ENCODE measurements at places on chromosomes 2 and 18.

DNA sequence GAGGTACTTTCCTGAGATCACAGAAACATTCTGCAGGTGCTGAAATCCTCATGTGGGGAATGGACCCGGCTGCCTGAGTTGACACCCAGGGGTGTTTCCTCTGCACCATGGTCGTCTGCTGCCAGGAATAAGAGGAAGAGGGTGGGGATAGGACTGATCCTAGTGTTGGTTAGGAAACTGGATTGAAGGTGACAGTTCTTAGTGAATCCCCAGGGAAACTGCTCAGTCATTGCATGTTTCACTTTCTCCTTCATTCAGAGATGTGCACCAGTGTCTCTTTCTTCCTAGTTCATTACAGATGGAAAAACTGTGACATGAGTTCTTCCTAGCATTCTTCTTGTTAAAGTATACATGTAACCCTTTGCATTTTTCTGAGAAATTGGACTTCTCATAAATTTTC, 294.3 kb downstream of the PTGR3 start:
- DNase-seq: no peak

GRCh38 chr18:39681061-39681460, 2115.5 kb upstream of the CELF4 start:
- no peak for DNase-seq

- no peak for DNase-seq
Observed at GRCh38 chr2:220393711-220394110, 766.3 kb downstream of the SLC4A3 start.

GRCh38 chr2:66057844-66058243, 377.1 kb upstream of the MEIS1 start:
- DNase-seq: no peak

- DNase-seq: no peak
Observed at GRCh38 chr2:10305254-10305635, 2.5 kb downstream of the HPCAL1 start.

DNA sequence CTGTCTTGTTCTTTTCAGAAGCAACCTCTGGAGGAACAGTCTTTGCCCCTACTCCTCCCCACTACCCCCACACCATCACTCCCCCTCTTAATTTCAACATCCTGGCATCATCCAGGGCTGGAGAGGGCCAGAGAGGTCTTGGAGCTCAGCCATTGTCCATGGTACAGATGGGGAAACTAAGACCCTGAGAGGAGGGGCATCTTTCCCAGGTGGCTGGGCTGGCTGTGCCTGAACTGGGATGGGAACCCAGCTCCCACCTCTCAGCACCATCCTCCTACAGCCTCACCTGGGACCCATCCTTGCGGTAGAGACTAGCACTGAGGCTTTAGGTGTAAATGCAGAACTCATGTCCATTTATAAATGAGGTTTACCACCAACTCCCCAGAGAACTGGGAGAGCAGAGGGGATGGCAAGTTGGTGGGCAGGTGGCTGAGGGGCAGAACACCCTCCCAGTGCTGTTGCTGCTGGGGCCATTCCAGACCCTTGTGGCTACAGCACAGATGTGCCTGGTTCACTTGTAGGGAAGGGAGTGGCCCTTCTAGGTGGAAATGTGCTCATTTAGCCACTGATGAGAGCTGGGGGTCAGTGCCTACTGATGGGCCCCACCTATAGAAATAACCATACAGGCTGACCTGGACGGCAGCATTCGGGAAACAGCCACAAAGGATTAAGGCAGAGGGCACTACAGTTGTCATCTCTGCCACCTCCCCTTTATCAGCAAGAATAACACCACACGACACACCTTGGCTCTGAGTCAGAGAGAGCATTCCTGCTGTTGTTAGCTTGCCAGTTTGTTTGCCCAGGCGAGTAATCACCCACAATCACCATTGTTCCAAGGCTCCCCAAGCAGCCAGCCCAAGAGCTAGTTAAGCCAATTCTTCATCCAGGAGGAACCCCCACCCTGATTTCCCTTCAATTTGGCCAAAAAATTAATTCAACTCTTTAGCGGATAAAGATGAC, 2.1 kb downstream of the MLPH start:
- no peak for DNase-seq

DNA sequence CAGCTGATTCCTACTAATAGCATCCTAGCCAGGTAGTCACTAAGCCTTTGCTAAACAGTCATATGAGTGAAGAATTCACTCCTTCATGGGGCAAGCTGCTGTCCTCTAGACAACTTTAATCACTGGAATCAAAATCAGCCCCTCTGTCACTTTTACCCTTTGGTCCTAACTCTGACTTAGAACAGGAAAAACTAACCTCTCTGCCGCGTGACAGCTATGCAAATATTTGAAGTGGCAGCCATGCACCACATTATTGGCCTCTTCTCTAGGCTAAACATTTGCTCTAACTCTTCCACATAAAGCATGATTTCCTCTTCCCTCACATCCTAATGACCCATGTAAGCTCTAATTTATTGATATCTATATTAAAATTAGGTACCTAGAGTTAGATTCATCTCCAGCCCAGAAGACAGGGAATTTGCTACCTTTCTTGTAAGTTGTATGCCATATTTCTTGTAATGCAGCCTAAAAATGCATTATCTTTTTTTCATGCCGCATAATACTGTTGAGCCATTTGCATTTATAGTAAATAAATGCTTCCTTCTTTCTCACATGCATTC, 12.8 kb upstream of the ONECUT2 start:
- DNase-seq: no peak

DNA sequence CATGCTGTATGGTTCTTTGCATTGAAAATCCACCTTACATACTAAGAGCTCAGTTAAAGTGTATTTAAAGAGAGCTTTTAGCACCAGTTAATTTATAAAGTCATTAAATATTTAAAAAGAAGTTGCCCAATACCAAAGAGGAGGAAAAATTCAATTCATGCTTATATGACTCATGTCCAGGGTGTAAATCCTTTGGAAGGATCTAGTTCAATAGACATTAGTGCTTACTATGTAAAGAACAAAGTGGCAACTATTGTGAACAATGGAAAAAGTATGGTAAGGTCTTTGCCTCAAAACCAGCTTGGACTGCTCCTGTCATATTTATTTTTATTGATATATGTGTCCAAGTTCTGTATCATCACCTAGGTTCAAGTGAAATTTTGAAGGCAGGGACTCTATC, 90.5 kb downstream of the SCN9A start:
- DNase-seq: no peak

DNA sequence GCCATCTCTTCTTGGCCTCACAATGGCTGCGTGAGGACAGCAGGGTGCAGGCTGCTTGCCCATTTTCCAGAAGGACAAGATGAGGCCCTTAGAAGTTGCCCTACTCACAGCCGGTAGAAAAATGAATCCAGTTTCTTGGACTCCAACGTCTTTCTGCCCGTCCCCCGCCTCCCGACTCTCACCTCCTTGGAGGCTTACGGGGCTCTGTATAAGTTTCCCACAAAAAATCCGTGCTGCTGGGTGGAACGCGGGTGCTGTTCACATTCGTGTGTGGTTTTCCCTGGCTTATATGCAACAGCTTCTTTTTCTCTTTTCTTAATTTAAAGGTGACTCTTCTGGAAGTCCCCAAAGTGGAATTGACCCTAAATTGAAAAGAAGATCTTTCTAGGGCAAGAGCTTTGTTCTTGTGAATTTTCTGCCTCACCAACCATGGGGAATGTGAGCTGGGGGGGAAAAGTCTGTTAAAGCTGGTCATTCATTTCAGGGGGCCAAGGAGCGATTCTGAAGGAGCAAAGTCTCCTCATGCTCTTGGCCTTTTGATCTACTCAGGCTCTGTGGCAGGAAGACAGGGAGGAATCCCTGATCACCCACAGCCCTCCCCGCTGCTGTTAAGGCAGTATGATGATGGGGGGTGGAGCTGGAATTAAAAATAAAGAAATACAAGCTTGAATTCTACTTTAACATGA, 51.3 kb downstream of the DDX1 start:
- DNase-seq: no peak

DNA sequence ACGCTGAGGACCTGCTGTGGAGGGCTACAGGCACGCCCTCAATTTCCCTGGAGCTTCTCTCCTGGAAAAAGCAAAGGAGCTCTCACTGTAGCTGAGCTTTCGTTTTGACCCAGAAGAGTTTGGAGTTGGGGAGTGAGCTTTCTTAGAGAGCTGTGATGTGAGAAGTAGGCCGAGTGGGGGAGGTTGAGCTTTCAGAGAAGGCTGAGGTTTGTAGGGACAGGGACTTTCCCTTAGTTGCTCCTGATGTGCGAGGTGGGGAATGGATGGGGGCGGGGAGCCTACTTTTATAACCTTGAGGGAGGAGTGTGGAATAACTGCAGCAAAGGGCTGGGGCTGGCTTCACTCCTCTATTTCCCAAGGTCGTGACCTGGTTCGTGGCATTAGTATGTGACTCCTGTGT, 47.1 kb downstream of the ZNF532 start:
- no peak for DNase-seq

GRCh38 chr18:67600181-67601180, 84.0 kb upstream of the DSEL start:
- peak; percentile 27 for DNase-seq

- no peak for DNase-seq
Observed at GRCh38 chr2:168143813-168144212, 103.6 kb downstream of the STK39 start.

- DNase-seq: no peak
Observed at GRCh38 chr2:56088411-56088810, 95.4 kb upstream of the CCDC85A start.

GRCh38 chr2:86518481-86518880, 44.8 kb downstream of the CHMP3 start:
- no peak for DNase-seq

DNA sequence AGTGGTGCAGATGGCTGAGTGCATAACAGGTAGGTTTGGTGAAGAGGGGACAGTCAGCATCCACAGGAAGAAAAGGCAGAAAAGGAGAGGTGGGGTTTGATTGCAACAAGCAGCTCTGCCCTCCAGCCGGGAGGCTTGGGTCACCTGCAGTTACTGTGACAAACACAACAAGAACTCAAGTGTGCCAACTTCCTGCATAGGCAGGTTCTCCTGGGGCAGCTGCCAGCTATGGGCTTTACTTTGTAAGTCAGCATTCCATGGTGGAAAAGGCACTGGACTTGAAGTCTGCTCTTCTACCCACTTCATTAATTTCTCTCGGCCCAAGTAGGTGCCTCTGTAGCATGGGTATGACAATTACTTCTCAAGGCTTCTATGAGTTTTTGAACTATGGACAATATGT, 98.9 kb downstream of the MYT1L start:
- no peak for DNase-seq

GRCh38 chr2:46328291-46328690, 31.1 kb downstream of the EPAS1 start:
- DNase-seq: no peak

DNA sequence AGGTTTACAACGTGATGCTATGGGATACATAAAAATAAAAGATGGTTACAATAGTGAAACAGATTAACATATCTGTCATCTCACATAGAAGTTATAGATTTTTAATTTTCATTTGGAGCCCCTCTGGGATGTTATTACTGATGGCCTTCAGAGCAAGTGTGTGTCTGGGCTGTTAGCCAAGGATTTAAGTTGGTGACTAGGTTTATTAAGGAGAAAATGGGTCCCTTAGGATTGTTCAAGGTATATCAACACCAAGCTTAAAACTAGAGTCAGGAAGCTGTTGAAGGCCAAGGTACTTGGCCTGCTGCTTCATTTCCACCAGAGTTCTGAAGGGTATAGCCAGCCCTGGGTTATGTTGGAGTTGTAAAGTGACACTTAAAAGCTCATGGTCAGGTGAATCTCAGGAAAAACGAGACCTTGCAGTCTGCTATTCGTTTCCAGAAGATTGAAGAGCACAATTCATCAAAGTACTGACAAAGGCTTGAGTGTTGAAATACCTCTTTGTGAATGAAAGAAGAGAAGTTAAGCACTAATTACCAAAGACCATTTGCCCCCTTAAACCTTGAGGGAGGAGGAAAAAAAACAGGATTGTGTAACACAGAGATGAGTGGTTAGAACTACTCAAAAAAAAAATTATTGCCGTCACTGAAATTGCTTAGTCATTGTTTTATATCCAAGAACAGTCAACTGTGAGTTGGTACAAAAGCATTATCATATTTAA, 48.4 kb downstream of the MAP2 start:
- no peak for DNase-seq

- no peak for DNase-seq
Observed at GRCh38 chr2:59575191-59575590, 978.3 kb downstream of the BCL11A start.

Measured in glutamatergic neuron (in vitro differentiated cells).